ENCODE measurements at places on chromosomes 3 and 15.
A peak's percentile ranks its signal among the peaks of the same experiment; 100 is the strongest.

DNA sequence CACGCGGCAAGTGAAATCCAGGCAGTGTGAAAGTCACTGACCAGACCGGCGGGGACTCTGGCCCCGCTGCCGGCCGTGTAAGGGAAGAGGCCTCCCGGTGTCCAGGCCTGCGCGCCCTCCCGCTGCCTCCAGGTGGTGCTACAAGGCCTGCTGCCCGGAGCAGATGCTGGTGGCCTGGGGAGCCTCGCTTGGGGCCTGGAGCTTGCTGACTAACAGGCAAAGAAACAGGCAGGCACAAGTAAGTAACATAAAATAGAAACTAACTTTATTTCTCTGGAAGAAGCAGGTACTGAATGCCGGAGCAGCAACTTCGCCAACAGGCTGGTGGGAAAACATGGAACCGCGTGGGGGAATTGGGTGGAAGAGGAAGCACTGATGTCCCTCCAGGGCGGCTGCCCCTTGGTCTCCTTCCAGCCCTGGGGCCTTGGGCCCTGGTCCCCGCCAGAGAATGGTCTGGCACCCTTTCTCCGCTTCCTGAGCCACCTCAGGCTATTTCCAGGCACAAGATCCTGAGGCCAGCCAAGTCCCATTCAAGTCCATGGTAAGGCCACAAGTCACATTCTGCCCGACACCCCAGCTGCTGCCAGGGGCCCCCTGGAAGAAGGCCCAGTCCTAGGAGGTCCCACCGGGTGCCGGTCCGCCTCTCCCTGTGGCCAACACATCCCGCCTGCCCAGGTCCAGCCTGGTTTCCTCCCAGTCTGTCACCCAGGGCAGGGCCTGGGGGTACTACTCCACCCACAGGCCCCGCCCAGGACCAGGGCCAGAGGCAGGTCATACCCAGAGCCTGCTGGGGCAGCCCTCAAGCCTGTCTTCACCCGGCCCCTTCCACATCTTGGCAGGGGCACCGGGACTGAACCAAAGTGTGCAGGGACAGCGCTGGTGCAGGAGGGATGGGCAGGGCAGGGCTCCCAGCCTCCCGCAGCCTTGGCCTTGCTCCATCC lies 45.0 kb downstream of the TNK2 start:
- DNase-seq, result peak; percentile 95

DNA sequence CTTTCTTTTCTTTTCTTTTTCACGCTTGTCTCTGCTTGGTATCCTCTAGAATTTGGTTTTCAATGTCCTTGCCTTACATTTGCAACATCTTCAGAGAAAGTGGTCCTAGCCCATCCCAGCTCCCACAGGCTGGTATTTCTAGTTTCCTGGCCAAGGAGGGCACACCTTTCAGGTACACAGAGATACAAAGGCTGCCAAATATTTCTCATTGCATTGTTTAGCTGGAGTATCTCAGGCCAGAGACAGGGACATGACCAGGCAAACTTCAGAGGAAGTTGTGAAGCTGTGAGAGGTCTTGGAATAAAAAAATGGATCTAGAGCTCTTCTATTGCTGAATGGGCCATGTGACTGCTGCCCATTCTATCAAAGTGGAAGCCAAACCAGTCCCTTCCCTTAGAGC lies 68.9 kb downstream of the BDH1 start:
- DNase-seq, result no peak

DNA sequence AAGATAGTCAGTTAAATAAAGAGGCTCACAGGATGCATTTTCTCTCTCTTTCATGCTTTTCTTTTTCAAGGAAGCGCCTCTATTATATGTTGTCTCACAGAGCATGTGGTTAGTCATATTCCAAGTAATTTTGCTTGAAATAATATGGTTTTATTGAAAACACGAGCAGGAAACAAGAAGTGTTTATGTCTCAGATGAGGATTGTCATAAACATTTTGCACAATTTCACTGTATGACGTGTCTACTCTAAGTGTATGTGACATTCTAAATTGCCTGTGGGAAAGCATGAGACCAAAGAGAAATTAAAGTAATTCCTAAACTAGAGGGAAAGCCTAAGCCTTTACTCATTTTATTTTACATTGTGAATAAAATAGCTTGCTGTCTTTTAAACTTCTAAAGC lies 818.6 kb downstream of the EPHA3 start:
- DNase-seq, result no peak

DNA sequence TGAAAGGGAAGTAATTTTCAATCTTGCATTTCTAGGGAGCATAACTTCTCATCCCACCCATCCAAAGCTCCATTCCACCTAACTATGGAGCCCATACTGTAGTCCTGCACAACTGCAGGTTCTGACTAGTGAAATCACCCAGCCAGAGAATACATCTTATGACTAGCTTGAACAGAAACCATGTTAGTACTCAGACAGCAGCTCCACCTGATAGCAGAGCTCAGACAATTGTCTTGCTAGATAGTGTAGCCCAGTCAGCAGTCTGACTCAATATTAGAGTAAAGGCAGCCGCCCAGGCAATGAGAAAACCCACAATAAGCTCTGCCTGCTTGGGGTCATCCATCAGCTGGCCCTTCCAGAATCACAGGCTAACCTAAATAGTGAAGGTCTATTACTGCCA lies 544.7 kb upstream of the GBE1 start:
- no peak for DNase-seq

DNA sequence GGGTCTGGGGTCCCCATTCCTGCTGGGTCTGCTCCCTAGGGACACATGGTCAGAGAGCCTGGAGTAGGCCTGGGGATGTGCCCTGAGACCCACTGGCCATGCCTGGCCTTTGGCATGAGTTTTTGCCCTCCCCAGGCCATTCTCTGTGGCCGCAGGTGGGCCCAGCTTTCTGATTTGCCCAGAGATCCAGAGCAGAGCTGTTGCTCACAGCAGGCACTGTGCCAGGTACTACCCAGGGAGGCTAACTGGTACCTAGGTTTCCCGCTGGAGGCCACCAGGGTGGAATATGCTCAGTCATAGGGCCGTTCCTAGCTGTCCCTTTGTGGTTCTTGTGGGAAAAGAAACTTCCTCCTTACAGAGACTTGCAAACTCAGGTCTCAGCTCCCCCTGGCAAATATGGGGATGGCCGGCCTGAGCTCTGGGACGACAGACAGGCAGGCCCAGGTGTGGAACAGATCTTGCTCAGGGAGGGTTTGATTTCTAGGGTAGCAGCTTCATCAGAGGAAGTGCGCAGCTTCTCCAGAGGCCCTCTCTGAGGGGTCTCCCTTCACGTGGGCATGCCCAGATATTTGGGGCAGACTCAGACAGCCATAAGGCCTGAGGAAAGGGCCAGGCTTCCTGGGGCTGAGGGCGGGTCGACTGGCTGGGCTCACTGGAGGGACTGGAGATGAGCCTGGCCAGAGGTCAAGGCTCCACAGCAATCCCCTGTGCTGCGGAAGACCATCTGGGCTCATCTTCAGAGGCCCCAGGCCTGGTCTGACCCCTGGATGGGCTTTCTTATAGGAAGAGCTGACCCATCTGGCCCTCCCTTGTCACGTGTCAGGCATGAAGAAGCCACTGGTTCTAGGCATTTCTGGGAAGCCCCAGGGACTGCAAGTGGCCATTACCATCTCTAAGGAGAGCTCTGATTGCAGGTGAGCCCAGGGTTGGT lies 28.0 kb downstream of the ACAA1 start:
- DNase-seq, result no peak

- no peak for DNase-seq
Measured at GRCh38 chr15:70250208-70251201, 152.8 kb upstream of the TLE3 start.

- peak; percentile 78 for DNase-seq
Measured at GRCh38 chr15:66251790-66252684, 1.5 kb downstream of the MEGF11 start.

DNA sequence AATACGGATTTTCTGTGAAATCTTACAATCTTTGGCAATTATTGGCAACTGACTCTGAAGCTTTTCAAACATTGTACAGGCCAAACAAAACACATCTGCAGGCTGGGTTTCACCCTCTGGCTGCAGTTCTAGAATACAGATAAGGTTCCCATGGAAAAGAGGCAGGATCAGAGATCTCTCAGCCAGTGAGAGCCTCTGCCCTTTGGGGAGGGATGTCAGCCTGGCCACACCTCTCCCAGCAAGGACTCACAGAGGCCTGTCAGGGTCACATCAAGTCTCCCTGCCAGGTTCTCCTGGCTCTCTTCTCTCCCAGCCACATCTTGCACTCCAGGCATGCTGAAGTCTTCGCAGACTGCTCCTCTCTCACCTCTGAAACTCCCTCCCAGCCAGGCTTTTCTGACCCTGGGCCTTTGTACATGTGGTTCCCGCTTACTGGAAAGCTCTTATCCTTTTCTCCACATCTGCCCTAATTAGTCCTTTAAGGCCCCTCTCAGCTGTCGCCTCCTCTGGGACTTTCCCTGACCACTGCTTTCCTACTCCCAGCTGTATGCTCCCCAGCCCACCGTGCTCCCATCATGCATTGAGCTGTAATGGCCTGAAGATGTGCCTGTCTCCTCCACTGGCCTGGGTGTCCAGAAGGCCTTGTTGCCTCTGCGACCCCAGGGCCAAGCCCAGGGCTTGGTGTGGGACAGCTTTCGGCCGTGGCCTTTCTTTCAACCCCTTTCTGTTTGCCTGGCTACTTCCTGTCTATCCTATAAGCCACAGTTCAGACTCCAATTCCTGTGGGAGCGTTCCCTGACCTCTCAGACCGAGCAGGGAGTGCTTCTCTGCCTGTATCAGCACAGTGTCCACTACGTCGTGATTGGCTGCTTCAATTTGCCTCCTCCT lies 4.3 kb downstream of the RBP1 start:
- DNase-seq, result peak; percentile 86

GRCh38 chr15:62658498-62658897 lies 384.0 kb upstream of the TPM1 start:
- no peak for DNase-seq

DNA sequence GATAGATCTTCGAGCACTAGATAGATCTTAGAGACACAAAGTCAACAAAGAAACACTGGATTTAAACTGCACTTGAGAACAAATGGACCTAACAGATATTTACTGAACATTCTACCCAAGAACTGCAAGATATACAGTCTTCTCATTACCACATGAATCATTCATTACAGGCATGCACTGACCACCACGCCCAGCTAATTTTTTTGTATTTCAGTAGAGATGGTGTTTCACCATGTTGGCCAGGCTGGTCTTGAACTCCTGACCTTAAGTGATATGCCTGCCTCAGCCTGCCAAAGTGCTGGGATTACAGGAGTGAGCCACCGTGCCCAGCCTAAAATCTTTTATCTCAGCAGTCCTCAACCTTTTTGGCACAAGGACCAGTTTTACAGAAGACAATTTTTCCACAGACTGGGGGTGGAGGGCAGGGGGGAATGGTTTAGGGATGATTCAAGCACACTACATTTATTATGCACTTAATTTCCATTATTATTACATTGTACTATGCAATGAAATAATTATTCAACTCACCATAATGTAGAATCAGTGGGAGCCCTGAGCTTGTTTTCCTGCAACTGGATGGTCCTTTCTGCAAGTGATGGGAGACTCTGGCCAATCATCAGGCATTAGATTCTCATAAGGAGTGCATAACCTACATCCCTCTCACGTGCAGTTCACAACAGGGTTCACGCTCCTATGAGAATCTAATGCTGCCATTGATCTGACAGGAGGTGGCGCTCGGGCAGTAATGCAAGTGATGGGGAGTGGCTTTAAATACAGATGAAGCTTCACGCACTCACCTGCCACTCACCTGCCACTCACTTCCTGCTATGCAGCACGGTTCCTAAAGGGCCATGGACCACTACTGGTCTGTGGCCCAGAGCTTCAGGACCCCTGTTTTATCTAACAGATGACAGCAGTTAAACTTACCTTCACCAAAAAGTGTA lies 21.7 kb downstream of the CSNK1G1 start:
- no peak for DNase-seq

DNA sequence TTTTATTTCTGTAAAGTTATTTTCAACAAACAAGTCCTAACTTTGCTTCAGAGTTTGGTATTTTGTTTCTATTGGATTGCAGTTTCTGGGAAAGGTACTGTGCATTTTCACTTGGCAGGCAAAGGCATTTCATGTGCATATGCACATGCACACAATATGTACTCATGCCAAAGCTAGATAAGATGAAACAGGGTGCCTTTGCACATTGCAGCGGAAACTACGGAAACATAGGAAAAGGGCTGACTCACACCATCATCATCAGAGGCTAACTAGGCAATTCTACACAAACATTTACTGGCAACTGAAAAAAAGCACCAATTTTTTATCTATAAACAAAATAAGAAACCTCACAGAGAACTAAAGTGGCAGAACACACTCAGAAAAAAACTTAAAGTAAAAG lies 550.6 kb upstream of the NECTIN3 start:
- DNase-seq, result no peak
